ENCODE measurements at places on chromosomes 3 and 15.

GRCh38 chr3:72388117-72388516, 460.1 kb downstream of the SHQ1 start:
- DNase-seq, result no peak

GRCh38 chr3:171301998-171302397, 158.2 kb downstream of the TNIK start:
- DNase-seq, result no peak

- DNase-seq, result no peak
Observed at GRCh38 chr3:60056404-60056803, 1006.6 kb upstream of the CFAP20DC start.

- no peak for DNase-seq
Observed at GRCh38 chr3:22318325-22318724, 567.3 kb upstream of the ZNF385D start.

- DNase-seq, result no peak
Observed at GRCh38 chr15:58864602-58865424, 68.7 kb downstream of the SLTM start.

GRCh38 chr15:100201376-100202280, 140.1 kb downstream of the ADAMTS17 start:
- no peak for DNase-seq

All from activated T-helper 1 cell treated with Interleukin-2 at 50 U/mL for 16 hours (primary cell).